Stimulated activated CD8-positive, alpha-beta memory T cell treated with anti-CD3 and anti-CD28 coated beads, Interleukin-7, amount 100 ng/mL, for 48 hours (primary cell): ENCODE measurements at places on chromosomes 7 and 10.

DNA sequence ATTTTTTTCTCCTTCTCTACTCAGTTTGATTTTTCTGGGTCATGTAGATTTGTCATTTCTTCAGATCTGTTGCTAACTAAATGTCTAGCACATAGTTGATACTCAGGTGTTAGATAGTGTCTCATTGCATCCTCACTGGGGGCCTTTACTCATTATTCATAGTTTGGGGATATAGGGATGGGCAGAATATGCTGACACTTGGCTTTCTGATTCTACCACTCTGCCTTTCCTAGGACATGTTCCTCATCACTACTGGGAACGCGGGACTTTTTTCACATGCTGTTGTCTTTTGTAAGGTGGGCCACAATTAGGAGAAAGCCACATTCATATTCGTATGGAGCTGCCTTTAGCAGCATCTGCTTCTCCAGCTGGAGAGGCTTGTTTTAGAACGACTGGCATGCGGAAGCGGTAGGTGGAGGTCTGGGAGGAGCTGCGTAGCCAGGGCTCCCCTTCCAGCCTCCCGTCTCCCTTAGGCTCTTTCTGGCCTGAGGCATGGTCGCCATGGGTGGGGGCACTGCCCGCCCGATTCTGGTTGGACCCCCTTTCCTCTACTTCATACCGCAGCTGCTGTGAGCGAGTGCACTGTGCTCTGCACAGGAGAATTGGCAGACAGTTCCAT is 78.8 kb downstream of the SND1 start:
- DNase-seq, result no peak

- DNase-seq, result no peak
Observed at GRCh38 chr10:59181668-59182067, 5.2 kb downstream of the PHYHIPL start.

DNA sequence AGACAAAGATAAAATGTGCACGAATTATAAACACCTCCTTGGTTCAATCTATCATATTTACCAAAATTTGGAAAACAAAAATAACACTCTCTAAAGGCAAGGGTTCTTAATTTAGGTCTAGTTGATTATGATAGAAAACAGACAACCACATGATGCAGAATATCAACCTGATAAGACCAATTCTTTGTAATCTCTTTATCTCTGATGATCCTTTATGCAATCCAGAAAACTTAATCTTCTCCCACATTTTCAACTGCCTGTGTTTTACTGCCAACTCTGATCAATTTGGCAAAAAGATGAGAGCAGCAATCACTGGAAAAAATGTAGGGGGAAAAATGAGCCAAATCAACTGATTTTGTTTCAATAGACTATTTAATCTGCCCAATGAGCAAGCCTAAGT is 148.5 kb downstream of the LRRN3 start:
- no peak for DNase-seq

DNA sequence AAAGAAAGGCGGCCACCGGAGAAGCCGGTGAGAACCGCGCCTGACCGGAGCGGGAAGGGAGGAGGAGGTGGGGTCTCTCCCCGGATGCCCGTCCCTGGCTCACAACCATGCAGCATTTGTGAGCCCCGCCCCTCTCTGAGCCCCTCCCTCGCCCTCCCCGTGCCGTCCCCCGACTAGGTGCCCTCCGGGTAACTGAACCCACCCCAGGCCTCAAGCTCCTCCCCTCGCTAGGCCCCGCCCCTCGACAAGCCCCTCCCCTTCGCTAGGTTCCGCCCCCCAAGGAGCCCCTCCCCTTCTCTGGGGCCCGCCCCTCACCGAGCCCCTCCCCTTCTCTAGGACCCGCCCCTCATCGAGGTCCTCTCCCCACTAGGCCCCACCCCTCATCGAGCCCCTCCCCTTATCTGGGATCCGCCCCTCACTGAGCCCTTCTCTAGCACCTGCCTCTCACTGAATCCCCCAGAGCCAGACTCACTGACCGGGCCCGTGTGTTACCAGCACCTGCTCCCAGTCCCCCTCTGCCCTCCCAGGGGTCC is 42.2 kb upstream of the HSPB1 start:
- DNase-seq, result peak; percentile 26

GRCh38 chr7:47241112-47242065 is 340.5 kb downstream of the TNS3 start:
- no peak for DNase-seq

DNA sequence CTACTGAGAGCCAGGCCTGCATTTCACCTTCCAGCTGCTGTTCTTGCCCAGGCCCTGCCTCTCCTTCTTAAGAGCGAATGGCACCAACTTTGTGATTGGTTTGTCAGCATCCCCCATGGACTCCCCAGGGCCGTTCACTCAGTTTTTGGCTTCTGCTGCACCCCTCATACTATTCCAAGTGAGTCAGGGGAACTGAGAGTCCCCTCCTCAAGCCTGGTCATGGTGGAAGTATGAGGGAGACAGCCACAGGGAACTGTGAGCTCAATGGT is 62.4 kb upstream of the ANTXRL start:
- no peak for DNase-seq

- no peak for DNase-seq
Observed at GRCh38 chr7:28853150-28853549, 105.0 kb downstream of the TRIL start.

DNA sequence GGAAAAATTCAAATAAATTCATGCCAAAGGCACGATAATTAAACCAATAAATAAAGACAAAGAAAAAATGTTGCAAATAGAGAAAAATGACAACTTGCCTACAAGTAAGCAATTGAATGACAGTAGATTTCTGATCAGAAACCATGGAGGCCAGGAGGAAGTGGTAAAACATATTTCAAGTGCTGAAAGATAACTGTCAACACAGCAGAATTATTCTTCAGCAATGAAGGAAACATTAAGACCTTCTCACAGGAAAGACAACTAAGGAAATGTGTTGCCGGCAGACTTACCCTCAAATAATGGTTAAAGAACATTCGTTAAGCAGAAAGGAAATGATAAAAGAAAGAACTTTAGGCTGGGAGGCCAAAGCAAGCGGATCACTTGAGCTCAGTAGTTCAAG is 30.4 kb downstream of the RUNDC3B start:
- no peak for DNase-seq

GRCh38 chr10:50470798-50471582 is 152.8 kb downstream of the SGMS1 start:
- DNase-seq, result no peak

DNA sequence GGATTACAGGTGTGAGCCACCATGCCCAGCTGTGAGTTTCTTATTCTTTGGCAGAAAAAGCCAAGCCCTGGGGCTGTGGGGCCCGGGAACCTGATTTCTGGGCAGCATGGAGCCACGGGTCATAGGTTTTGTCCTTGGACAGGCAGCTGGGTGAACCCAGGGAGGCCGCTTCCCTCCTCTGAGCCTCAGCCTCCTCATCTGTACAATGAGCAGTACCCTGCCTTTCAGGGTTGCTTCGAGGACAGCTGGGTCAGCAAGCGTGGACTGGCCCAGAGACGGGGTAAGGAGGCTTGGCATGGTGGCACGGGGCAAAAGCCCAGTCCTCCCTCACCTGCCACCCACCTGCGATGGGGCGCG is 84.1 kb upstream of the GNA12 start:
- no peak for DNase-seq

GRCh38 chr7:95424716-95425115 is 10.1 kb downstream of the PON2 start:
- no peak for DNase-seq

- DNase-seq, result no peak
Observed at GRCh38 chr7:83267141-83267631, 104.5 kb upstream of the PCLO start.

DNA sequence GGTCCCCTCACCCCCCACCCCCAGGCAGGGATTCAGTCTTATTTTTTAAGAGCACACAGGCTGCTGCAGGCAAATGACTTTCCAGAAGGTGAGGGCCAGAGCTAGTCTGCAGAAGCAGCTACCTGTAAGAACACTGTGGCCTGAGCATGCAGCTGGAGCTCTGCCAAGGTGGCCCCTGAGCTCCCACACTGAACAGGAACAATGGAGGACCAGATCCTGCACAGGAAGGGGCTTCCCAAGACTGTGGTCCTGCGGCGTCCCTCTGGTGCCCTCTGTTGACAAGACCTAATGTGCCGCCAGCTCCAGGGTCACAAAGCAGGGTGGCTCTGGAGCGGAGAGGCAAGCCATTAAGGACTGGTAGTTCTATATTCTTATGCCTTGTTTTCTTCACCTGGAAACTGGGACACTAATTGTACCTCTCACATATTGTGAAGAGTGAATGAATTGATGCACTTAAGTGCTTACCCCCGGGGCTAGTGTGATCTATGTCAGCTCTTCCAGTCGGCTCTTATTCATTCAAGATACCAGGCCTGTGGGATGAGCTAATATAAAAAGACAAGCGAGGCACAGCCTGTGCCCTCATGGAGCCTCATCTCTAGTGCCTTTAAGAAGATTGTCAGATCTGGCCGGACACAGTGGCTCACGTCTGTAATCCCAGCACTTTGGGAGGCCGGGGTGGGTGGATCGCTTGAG is 8.0 kb upstream of the BEND7 start:
- DNase-seq, result no peak

DNA sequence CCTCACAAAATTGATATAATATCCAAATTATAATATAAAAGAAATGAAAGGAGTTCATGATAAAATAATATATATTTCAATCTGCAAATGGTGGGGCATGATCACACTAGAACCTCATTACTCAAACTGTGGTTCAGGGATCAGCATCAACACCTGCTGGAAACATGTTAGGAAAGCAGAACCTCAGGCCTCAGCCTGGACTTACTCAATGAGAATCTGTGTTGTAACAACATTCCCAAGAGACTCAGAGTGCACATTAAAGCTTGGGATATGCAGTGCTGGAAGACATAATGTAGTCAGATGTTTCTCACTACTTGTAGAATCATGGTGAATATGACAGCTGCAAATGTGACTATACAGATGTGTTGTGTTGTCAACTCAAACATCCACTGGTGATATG is 81.7 kb upstream of the ITPRID1 start:
- no peak for DNase-seq

DNA sequence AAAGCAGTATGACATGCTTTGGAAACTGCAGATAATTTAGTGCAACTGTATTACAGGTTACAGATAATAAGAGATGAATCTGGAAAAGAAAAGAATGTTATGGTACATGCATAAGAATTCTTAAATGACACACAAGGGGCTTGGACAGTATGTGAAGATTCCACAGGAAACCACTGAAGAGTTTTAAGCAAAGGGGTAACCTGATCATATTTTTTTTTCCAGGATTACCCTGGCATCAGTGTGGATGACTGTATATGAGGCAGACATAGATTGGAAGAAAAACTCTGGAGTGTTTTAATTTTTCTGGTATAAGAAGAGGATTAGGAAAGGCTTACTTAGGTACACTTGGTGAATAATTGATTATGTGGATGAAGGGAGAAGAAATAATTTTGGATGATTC is 8.1 kb downstream of the TFPI2 start:
- DNase-seq, result no peak

GRCh38 chr7:77752016-77752415 is 46.2 kb downstream of the TMEM60 start:
- no peak for DNase-seq

- DNase-seq, result no peak
Observed at GRCh38 chr7:158355456-158356065, 232.1 kb downstream of the PTPRN2 start.

DNA sequence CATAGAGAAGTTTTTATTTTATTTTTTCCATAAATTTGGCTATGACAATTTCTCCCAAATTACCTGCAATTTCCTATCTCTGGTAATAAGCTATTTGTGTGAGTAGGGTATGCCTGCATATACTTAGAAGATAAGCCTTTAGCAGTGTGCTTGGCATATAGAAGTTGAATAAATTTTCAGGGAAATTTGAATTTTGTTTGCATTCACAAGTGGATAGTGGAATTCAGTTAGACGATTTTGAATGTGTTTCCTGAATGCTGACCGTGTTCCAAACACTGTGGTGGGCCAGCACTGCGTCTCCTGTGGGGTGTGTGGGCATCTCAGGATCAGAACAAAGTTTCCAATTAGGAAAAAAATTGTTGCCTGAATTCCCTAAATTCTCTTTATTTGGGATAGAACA is 99.3 kb downstream of the PPP1R17 start:
- no peak for DNase-seq

DNA sequence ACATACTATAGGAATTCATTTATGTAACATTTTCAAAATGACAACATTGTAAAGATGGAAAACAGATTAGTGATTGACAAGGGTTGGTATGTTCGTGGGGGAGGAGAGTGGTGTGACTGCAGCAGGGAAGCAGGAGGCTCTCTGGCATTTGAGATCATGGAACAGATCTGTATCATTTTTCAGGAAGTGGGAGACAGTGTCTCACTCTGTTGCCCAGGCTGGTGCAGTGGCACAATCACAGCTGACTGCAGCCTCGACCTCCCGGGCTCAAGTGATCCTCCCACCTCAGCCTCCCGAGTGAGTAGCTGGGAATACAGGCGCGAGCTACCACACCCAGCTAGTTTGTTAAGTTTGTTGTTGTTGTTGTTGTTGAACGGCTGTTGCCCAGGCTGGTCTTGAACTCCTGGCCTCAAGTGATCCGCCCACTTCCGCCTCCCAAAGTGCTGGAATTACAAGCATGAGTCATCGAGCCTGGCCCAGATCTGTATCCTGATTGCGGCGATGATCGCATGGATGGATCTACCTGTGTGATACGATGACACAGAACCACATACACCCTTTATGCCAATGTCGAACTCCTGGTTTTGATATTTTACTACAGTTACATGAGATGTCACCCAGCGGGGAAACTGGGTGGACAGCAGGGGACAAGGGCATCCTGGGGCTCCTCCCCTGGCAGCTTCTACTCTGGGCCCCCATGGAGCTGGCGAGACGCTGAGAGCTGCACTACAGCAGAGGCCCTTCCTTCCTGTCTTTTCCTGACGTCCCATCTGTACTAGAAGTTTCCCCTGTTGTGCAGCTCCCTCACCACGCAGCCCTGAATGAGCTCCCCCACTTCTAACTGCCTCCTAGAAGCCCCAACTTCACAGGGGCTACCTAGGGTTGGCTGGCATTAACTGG is 12.3 kb upstream of the CYTH3 start:
- no peak for DNase-seq

GRCh38 chr10:103257812-103258211 is 12.1 kb downstream of the RPEL1 start:
- no peak for DNase-seq

DNA sequence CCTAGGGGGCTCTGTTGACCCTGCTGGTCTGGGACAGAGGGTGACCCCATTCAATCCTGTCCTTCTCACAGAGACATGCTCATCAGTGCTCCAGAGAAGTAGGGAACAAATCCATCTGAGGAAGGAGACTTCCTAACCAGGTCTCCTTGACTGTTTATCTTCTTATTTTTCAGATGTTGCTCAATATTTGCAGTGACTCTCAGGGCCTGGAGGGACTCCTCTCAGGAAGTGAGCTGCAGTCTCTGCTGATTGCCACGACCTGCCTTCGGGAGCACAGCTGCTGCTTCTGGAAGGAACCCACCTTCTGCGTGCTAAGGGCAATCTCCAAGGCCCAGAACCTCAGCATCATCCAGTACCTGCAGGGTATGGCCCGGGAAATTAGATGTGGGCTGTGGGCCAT is 41.0 kb downstream of the WDFY4 start:
- DNase-seq, result no peak

- DNase-seq, result no peak
Observed at GRCh38 chr10:60920479-60920878, 23.5 kb downstream of the RHOBTB1 start.
